ENCODE measurements at places on chromosomes 1 and 21.

GRCh38 chr1:182259229-182259872, 132.2 kb downstream of the GLUL start:
- no peak for DNase-seq

- no peak for DNase-seq
Measured at GRCh38 chr1:27832762-27833161, 2.2 kb downstream of the PPP1R8 start.

GRCh38 chr1:22402356-22403053, 49.1 kb upstream of the ZBTB40 start:
- no peak for DNase-seq

- no peak for DNase-seq
Measured at GRCh38 chr1:72062584-72062983, 219.8 kb downstream of the NEGR1 start.

GRCh38 chr1:101059945-101060542, 34.5 kb upstream of the DPH5 start:
- DNase-seq, result no peak

- DNase-seq, result no peak
Measured at GRCh38 chr1:182288749-182289604, 102.6 kb downstream of the GLUL start.

DNA sequence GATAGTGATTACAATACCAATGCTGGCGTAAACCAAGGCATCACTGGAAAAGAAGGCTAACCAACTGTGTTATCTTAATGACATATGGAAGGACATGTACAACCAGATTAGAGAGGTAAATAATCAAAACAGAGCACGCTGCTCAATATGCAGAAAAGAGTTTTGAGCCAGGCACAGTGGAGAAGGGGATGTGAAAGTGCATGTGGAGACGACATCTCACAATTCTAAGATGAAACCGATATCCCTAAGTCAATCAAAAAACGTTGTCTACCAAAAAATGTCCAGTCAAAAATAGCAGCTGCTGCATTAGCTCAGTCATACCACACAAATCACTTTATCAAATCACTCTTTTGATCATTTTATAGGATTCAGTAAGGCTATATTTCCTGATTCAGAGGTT, 116.3 kb upstream of the OLIG2 start:
- DNase-seq, result no peak

GRCh38 chr1:62528015-62528414, 69.3 kb upstream of the ANGPTL3 start:
- DNase-seq, result no peak

- DNase-seq, result peak; percentile 20
Measured at GRCh38 chr1:23809751-23810171, 9.2 kb upstream of the GALE start.

DNA sequence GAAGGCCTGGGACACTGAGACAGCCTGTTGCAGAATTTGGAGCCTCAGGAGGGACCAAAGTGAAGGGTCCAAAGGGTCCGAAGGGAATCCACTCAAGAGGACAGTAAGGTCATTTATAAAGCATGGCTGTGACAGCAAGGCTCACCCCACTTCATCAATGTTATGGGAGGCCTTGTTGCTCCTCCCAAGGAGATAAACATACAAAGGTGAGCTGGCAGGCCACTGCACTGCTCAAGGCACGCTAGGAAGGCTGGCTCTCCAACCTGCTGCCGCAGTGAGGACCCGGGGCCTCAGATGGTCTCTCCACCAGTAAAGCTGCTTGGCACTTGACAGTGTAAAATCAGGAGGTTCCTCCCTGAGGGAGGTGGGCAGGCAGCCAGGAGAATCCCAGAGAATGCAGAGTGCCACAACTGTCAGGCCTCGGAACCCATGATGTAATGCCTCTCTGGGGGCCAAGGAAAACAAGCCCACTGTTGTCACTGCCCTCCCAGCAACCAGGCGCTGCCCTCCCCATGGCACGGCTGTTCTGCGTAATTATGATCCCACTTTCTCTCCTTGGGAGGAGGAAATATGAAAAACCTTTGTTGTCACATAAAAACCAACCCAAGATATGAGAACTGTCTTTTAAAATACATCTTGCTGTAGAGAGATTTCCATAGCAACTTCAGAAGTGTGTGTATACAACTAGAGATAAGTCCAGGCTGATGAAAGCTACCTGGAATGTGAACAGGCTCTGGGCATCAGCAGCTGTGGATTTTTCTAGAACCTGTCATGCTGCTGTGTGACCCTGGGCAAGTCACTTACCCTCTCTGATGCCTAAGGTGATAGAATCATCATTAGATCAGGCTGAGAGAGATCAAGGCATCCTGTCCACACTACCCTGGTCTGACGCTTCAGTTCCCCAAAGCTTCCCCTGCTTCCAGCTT, 102.5 kb downstream of the KCNN3 start:
- no peak for DNase-seq

GRCh38 chr1:63679076-63679475, 85.9 kb downstream of the PGM1 start:
- no peak for DNase-seq

GRCh38 chr1:55539652-55540512, 324.7 kb upstream of the USP24 start:
- no peak for DNase-seq

Measured in NCI-H2081 treated with DMSO at 0.1 percent for 48 hours (cell line).